Activated T-cell treated with anti-CD3 and anti-CD28 coated beads, Interleukin-2, amount 50 U/mL, for 48 hours (primary cell): ENCODE measurements at places on chromosomes 11 and 22.

- DNase-seq, result no peak
Observed at GRCh38 chr11:86639137-86639536, 33.3 kb downstream of the ME3 start.

GRCh38 chr22:34297536-34298120, 377.4 kb upstream of the LARGE1 start:
- DNase-seq, result no peak

GRCh38 chr22:23520863-23521440, 59.1 kb downstream of the IGLL1 start:
- no peak for DNase-seq

DNA sequence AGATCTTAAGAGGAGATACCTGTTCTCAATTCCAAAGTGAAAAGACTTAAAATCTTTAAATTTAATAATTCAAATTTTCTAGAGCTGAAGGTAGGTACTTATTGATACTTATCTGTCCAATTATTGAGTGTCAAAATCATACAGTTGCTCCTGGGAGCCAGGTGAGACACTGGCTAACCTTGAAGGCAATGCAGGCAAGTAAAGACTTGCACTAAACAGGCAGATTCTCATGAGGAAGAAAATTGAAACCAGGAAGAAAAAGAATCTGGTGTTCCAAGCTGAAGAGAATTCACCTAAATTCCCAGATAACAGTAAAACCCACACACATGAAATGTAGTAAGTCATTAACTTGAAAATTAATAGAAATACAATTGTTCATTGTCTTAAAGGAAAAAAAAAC, 30.3 kb downstream of the VSIG10L2 start:
- no peak for DNase-seq

- no peak for DNase-seq
Observed at GRCh38 chr22:30647536-30647935, 12.0 kb downstream of the SLC35E4 start.

- DNase-seq, result no peak
Observed at GRCh38 chr11:104881117-104881794, 17.0 kb downstream of the CASP12 start.

DNA sequence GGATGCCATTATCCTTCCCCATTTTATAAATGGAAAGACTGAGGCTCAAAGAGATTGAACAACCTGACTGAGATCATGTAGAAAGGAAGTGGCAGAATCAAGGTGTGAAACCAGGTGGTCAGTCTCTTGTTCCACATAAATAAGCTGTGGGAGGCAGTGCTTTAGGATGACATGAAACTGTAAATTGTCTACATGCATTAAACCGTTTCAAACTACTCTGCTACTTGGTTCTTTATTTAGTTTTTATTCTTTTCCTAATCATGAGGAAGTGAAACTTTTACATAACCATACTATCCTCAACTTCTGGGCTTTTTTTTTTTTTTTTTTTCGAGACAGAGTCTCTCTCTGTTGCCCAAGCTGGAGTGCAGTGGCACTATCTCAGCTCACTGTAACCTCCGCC, 34.9 kb downstream of the CADM1 start:
- no peak for DNase-seq

DNA sequence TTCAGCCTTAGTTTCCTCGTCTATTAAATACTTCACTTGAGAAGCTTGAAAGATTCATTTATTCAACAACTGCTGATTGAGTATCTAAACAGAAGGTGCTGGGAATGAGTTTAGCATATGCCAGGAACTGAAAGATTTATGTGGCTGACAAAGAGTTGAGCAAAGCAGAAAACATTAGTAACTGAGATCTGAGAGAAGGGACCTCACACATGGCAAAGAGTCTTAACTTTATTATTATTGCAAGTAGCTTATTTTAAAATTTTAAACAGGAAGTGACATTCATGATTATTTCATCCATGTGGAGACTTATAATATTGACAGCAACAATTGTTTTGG, 133.6 kb downstream of the CASP12 start:
- DNase-seq, result no peak

DNA sequence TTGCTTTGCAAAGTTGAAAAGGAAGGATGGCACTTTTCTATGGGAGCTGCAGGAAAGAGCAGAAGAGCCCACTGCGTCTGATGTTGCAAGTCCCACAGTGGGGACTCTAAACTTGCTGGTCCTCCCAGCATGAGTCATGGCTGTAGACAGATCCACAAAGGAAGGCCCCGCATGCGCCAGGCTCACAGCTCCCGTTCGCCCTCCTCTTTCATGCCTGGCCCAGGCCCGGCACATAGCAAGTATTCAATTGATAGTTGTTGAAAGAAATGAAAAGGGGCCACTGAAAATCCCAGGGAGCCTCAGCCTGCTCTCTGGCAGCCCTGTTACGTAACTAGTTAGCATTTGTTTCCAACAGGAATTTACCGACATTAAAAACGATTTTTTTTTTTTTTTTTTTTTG, 18.9 kb downstream of the AP1B1 start:
- no peak for DNase-seq
